Central memory CD8-positive, alpha-beta T cell (primary cell): ENCODE measurements at places on chromosomes 4 and X.
A peak's percentile ranks its signal among the peaks of the same experiment; 100 is the strongest.

DNA sequence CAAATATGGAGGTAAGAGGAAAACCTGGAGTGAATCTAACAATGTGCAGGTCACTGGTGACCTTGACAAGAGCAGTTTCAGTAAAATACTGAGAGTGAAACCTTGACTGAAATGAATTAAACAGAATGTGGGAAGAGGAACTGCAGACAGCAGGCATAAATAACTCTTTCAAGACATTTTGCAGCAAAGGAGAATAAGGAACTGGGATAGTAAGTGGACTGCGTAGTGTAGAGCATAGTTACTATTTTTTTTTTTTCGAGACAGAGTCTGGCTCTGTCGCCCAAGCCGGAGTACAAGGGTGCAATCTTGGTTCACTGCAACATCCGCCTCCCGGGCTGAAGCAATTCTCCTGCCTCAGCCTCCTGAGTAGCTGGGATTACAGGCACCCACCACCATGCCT lies 24.0 kb downstream of the RBMX start:
- no peak overlapping the region for H3K4me3 ChIP-seq
- H3K36me3 ChIP-seq: peaks cover 17% of the 10 kb centered on the region
- no peaks in the 10 kb centered on the region for H3K27me3 ChIP-seq
- H3K27ac ChIP-seq: peak overlapping the region; percentile 85

DNA sequence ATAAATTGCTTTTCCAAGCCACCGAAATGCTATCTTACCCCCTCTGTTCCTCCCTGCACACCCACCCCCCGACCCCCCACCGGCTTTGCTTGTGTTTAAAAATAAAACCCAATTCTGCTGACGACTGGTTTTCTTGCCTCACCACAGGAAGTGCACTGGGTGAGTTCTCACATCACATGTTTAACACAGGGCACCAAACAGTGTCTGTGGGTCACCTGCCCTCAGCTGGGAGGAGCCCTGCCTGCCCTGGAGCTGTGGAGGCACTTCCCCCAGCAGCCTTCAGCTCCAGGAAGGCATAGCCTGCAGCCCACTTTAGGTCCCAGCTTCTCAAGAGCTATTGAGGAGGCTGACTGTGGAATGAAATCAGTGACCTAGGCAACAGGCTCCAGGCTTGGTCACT lies 8.8 kb downstream of the TMEM255A start:
- H3K27ac ChIP-seq: peak overlapping the region; percentile 56
- H3K4me1 ChIP-seq: peaks cover 23% of the 10 kb centered on the region
- peaks cover 3% of the 10 kb centered on the region for H3K36me3 ChIP-seq
- DNase-seq: peak; percentile 26

GRCh38 chr4:152047451-152047850 lies 286.6 kb upstream of the GATB start:
- H3K4me1 ChIP-seq: peaks cover 7% of the 10 kb centered on the region
- no peaks in the 10 kb centered on the region for H3K36me3 ChIP-seq
- H3K27me3 ChIP-seq: no peaks in the 10 kb centered on the region
- DNase-seq: no peak
- no peak overlapping the region for H3K4me3 ChIP-seq

GRCh38 chrX:68203211-68203610 lies 230.1 kb downstream of the OPHN1 start:
- DNase-seq: no peak
- no peak overlapping the region for H3K27ac ChIP-seq
- no peak overlapping the region for H3K4me3 ChIP-seq
- H3K27me3 ChIP-seq: peaks cover 12% of the 10 kb centered on the region
- H3K4me1 ChIP-seq: no peaks in the 10 kb centered on the region

- DNase-seq: no peak
- H3K27ac ChIP-seq: no peak overlapping the region
- no peak overlapping the region for H3K4me3 ChIP-seq
- H3K4me1 ChIP-seq: no peaks in the 10 kb centered on the region
- no peaks in the 10 kb centered on the region for H3K27me3 ChIP-seq
- H3K36me3 ChIP-seq: no peaks in the 10 kb centered on the region
These were observed 191.2 kb upstream of the BMP3 start for GRCh38 chr4:80839281-80839680.

DNA sequence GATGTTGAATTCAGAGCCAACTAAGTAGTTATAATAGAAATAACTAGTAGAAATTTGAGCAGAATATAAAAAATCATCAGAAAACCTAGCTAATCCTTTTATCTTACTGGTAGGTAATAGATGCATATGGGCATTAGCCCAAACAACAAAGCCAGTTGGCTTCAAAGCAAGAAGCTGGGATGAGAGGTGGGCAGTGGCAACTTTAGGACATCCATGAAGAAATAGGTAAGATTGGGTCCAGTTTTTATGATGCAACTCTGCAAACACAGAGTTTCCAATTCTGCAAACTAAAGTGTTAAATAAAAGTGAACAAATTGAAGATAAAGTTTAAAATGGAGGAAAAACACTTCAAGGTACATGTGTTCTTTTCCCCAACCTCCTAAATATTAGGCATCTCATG lies 5.1 kb downstream of the PGRMC2 start:
- H3K4me3 ChIP-seq: no peak overlapping the region
- no peaks in the 10 kb centered on the region for H3K27me3 ChIP-seq
- DNase-seq: no peak
- no peak overlapping the region for H3K27ac ChIP-seq

DNA sequence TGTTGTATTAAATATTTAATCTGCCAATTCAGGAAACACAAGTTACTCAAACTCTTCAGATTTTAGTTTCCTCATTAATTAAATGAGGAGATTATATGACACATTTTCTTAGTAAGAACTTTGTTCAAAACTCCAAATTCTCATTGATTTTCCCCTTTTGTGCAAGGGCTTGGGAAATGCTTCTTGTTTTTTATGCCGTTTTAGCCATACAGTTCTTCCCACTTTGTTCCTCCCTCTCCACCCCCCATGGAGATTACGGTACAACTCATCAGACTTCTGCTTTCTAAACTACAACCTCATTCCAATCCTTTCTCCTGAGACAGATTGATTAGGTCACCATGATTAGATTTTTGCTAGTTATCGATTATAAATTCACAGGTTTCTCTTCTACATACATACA lies 10.9 kb upstream of the BBS7 start:
- DNase-seq: no peak
- H3K4me3 ChIP-seq: no peak overlapping the region
- no peaks in the 10 kb centered on the region for H3K4me1 ChIP-seq
- H3K36me3 ChIP-seq: no peaks in the 10 kb centered on the region
- peaks cover 60% of the 10 kb centered on the region for H3K27me3 ChIP-seq
